Spinal cord (tissue), 10 donors: ENCODE measurements at places on chromosomes 5 and 9.

GRCh38 chr5:114207615-114208014 lies 154.3 kb upstream of the KCNN2 start:
- DNase-seq = no peak

- DNase-seq = no peak
Observed at GRCh38 chr9:76448501-76448900, 10.5 kb upstream of the GCNT1 start.

GRCh38 chr9:76298521-76299144 lies 95.6 kb downstream of the RFK start:
- no peak for DNase-seq

DNA sequence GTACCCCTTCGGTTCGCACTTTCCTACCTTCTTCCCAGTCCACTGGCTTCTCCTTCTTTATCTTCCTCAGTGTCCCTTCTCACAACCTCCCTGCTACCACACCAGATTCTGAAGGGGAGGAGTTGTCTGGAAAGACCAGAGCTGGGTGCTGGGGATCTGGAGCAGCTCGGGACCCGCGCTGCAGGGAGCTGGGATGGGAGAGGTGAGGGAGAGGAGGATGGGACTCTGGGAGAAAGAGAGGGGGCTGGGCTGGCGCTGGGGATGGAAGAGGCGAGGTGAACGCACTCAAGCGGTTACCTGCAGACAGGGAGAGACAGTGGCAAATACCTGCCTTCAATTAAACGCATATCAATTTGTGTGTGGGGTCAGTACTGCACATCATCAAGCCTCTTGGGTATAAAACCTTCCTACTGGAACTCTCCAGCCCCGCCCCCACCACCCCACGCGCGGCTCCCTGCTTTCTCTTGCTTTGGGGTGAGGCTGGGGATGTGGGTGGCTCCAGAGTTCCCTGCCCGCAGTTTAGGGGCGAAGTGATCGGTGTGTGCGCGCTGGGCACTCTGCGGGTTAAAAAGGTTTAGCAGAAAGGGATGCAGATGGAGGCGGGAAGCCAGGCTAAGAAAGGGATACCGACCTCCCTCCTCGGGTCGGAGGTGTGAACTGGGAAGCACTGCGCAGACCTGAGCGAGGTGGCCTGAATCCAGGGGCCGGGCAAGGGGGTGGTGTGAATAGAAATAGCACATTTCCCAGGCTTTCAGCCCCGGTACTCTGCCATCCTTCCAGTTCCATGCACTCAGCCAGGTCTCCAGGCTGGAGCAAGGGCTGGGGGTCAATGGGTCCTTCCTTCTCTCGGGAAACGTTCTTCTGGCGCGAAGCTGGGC lies 977 bp upstream of the PAM start:
- DNase-seq = no peak

DNA sequence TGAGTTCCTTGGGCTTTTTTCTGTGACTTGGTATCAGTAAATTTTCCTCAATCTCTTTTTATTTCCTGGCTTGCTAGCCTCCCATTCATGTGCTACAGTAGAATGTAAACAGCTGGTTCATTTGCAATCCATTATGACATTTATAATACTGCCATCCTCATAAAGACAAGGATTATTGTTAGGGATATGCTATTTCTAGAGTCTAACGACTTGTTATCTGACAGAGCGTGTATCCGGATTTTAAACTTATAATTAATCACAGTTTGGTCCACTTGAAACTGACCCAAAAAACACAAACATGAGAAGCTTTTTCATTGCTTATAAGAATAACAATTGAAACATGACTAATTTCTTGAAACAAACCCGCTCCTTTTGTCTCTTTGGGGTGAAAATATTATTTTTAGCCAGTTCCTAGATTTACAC lies 585.8 kb downstream of the TLE4 start:
- DNase-seq = no peak

DNA sequence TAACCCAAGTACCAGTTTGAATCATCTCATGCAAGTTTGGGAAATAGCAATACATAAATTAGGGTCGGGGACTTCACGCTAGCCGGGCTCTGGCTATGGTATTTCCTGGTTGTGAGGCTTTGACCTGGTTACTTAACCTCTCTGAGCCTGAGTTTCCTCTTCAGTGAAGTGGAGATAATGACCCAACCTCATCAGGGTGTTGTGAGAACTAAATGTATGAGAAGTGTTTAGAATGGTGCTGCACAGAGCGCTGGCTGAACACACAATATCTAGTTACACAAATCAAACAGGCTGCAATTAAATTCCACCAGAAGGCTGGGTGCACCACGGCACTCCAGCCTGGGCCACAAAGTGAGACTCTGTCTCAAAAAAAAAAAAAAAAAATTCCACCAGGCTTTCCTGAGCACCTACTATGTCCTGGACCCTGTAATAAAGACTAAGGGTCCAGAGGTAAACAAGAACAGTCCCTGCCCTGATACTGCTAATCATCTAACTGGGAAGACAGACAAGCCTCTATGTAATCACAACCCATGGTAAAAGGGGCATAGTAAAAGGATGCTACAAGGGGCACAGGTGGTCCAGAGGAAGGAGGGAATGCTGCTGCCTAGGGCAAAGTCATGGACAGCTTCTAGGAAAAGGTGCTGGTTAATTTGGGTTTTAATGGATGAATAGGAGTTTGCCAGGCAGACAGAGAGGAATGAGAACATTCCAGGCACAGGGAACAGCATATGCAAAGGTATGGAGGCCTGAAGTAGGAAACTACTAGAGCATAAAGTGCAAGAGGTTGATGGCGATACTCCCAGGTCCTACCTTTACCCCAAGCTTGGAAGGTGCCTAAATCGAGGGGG lies 27.7 kb downstream of the DUSP1 start:
- DNase-seq = no peak

DNA sequence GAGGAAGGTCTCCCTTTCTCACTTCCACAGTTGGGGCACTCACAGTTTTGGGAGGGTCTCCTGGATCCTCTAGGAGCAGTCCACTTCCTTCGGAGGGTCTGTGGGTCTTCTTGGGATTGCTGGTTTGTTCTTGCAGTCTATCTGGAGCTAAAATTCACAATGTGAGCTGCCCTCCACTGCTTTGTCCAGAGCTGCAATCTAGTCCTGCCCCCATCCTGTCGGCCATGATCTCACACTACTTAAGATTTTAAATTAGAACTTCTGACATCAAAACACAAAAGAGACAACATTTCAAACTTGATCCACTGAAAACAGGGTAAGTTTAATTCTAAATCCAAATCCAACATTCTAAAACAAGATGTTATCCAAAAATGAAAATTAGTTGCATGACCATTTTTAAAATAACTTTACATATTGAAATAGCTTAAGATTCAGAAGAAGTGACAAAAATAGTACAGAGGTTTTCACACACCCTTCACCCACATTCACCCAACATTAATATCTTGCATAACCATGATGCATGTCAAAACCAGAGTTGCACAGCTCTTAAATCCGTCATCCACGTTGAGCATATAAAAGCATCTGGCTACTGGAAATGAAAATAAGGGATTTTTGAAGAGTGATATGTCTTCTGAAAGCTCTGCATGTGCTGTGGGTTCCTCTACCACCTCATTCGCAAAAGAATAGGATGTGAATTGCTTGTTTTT lies 113.7 kb upstream of the EPB41L4A start:
- DNase-seq = no peak

- DNase-seq = no peak
Observed at GRCh38 chr5:154251529-154251928, 61.0 kb downstream of the GALNT10 start.

DNA sequence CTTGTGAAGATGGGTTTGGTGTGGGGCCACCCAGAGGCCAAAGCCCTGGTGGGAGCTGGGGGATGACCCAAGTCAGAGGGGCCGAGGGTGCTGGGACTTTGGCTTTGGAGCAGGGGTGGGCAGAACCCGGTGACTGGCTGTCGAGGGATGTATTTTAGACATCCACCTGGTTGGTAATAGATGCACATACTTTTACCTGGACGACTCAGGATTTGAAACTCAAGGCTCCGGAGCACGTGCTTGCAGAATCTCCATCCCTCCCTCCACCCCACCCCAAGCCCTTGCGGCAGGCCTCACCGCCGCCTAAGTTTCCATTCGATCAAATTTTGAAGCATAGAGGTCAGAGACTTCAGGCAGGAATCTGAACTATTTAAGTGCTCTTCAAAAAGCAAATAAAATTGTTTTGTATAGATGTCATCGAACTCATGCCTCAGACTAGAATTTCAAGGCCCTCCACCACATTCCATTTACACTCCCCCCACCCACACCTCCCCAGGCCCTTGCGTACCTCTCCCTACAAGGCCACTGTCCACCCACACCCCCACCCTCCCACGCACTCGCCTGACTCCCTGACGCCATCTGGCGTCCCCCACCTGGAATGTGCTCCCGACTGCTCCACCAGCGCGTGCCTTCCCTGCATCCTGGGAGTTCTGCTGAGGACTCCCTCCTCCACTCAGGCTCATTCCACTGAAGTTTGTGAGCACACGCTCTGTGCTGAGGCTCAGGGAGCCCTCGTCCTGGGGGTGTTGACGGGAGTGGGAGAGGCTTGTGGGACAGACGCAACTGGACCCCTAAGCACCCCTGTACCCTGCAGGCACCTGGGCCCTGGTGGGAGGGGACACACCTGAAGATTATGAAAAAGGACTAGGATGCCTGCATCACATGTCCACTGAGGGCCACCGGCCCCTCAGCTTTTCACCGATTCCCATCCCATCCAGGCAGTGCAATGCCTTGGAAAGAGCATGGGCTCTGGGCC lies 56.4 kb upstream of the RPL26L1 start:
- DNase-seq = peak; percentile 59
